Effector memory CD4-positive, alpha-beta T cell (primary cell): ENCODE measurements at places on chromosomes 12 and 14.

- DNase-seq: no peak
These were observed 23.7 kb downstream of the MFAP5 start for GRCh38 chr12:8638951-8639350.

DNA sequence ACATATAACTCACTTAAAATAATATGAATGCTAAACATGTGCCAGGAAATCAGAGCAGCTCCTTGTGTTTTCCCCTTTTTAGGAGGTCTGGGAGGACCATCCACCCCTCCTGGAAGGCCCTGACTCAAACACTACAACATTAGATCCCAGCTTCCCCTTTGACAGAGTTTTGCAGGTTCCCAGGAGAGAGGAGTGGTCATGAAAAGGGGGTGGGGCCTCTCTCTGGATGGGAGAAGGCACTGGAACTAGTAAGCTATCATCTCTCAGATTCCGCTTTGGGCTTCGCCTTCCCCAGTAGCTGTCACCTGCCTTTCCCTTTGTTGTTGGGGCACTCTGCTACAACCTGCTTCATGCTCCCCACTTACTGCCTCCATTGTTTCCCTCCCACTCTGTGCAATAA, 149.2 kb downstream of the ZFP36L1 start:
- no peak for DNase-seq

DNA sequence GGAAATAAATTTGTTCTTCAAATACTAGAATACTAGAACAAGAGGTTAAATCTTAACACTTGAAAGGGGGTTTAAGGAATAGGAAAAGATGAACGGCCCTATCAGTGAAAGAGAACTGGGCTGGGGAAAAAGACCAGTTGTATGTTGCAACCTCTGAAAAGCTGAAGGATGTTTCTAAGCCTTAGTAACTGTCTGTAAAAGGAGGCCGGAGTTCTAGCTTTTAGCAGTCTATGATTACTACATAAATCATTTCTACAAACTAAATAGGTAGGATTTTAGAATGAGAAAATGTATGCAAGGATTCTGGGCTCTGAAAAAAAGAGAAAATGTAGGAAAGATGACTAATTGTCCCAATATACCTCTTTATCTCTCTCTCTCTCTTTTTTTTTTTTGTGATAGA, 4.9 kb downstream of the CERS5 start:
- DNase-seq: no peak

DNA sequence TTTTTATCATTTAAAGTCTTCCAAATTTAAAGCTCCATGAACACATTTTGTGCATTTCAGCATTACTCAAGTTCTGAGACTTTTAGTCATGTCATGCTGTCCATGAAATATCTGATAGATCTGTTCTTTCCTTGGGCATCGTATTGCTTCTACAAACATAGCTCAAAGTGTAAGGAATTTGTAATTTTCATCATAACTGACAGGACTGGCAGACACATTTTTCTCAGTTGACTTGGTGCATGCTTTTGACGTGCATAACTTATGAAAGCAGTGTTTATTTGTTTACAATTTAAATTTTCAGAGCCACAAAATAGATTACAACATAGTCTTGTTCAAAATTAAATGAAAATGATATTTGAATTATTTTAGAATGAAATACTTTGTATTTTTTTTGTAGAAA, 812.1 kb upstream of the NOVA1 start:
- no peak for DNase-seq

GRCh38 chr12:104355630-104356029, 52.1 kb downstream of the EID3 start:
- DNase-seq: no peak

DNA sequence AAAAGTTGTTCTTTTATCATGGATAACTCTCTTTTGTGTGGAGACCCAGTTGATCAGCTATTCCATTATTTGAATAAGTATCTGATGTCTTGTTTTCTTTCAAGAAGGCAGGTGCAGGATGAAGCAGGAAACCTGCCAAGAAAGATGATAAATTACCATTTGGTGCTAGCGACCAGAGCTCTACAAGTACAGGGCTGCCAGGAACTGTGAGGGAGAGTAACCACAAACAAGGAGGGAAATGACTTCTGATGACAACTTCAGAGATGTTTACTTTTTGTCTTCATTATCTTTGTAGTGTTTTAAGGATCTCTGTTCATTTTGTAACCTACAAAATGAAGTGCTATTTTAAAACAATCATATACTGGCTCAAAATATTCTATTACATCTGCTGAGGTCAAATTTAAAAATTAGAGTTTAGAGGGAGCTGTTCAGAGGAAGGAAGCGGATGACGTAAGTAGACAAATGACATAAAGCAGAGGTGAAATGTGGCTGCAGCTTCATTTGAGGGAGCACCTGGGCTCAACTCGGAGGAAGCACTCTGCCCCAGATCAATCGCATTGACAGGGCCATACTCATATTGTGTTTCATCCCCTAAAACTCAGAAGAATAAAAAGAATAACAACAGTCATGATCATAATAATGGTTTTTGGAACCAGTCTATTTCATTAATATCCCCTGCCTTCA, 226.8 kb downstream of the C12orf42 start:
- no peak for DNase-seq

DNA sequence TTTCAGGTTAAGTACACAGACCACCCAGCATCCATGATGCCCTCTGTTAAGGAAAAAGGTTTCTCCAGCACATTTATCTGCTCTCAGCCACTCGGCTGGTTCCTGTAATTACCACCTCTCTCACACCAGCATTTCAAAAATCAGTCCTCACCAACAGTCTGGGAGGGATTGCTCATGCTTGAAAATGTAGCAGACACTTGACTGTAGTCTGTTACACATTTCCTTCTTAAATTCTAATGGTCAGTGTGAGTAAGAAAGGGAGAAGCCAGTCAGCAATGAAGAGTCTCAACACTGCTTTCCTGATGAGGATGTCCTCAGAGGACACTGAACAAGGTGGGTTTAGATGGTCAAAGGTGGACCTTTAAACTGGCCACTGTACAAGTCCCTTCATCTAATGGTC, 6.0 kb downstream of the ZBTB39 start:
- DNase-seq: no peak

GRCh38 chr12:107759410-107759809, 1.5 kb downstream of the PRDM4 start:
- no peak for DNase-seq

- DNase-seq: peak; percentile 6
These were observed 60.8 kb downstream of the SAMD4A start for GRCh38 chr14:54627540-54628363.

- no peak for DNase-seq
These were observed 72.1 kb upstream of the DUSP6 start for GRCh38 chr12:89424389-89424788.

GRCh38 chr12:24496755-24497154, 452.1 kb downstream of the BCAT1 start:
- no peak for DNase-seq

DNA sequence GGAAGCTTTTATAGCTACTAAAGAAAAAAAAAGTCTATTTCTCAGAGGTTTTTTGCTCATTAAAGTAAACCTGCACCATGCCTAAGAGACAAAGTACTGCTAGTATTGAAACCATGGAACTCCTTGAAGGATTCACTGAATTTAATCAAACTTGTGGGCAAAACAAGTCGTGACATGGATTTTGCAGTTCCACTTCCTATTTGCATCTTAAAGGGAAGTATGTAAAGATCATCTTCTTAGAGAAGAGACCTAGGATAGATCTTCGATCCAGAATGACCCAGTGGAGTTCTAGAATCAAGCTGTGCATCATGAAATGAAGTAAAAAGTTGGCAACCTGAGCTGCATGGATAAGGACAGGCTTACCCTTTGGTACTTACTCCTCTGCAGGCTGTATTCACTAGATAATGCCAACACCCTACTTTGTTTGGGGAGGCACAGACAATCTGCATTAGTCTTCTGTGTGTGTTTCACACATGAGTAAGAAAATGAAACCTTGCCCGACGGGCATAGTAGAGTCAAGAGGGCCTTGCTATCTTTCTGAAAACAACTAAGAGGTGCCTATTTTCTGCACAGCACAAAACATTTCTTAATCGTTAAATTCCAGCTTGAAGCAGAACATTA, 1.9 kb downstream of the GNG2 start:
- no peak for DNase-seq

DNA sequence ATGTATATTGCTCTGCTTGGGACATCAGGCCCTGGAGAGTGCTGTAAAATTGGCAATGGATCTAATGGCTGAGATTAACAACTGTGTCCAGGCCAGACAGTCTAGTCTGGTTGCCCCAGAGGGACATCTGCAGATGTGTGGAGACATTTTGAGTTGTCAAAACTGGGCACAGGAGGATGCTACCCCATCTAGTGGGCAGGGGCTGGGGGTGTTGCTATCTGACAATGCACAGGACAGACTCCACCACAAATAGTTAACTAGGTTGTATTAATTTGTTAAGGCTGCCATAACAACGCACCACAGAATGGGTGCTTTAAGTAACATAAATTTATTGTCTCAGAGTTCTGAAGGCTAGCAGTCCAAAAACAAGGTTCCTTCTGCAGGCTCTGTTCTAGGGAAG, 302.5 kb upstream of the AMIGO2 start:
- no peak for DNase-seq
